Panc1 (cell line): ENCODE measurements at places on chromosomes 7 and 10.

- no peak for DNase-seq
These were observed 50.7 kb downstream of the MDFIC start for GRCh38 chr7:114972567-114972966.

GRCh38 chr7:106064771-106065574 is 47.1 kb downstream of the SYPL1 start:
- peak; percentile 81 for DNase-seq

- DNase-seq = no peak
These were observed 66.5 kb downstream of the DGKB start for GRCh38 chr7:14836006-14836405.

- no peak for DNase-seq
These were observed 24.8 kb downstream of the NPTX2 start for GRCh38 chr7:98641646-98642500.

- no peak for DNase-seq
These were observed 28.3 kb upstream of the EGR2 start for GRCh38 chr10:62844280-62845011.

- no peak for DNase-seq
These were observed 238.2 kb upstream of the GRB10 start for GRCh38 chr7:51020944-51021343.

DNA sequence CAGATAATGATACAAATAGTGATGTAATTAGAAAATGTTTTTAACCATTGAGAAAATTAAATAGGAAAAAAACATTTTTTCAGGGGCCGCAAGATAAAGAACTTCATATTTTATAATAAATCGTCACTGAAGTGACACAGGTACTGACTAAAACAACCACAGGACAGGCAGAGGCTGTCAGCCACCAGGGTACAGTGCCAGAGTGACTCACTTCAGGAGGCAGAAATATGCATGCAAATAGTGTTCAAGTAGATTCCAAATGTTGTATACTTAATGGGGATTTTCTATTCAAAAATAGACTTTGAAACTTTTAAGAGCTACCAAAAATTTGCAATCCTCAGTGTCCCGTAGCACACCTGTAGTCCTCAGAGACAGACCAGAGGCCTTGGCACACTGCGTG is 68.6 kb downstream of the FRMPD2 start:
- no peak for DNase-seq

- DNase-seq = no peak
These were observed 194.9 kb downstream of the KCNMA1 start for GRCh38 chr10:77442699-77443189.

- DNase-seq = no peak
These were observed 75.6 kb downstream of the ENTPD1 start for GRCh38 chr10:95831515-95831914.

- DNase-seq = no peak
These were observed 269.6 kb upstream of the LRGUK start for GRCh38 chr7:133857376-133858119.

GRCh38 chr7:128167791-128168666 is 73.0 kb upstream of the LEP start:
- no peak for DNase-seq

- no peak for DNase-seq
These were observed 3.5 kb downstream of the APBB1IP start for GRCh38 chr10:26441491-26442214.

- DNase-seq = peak; percentile 88
These were observed 47.6 kb upstream of the ITGB1 start for GRCh38 chr10:33005322-33006301.

- no peak for DNase-seq
These were observed 146.4 kb upstream of the TMEM106B start for GRCh38 chr7:12064586-12065127.

- no peak for DNase-seq
These were observed 60.7 kb upstream of the SLC13A1 start for GRCh38 chr7:123260428-123260960.

- DNase-seq = no peak
These were observed 17.0 kb upstream of the NUP42 start for GRCh38 chr7:23164846-23165245.

- DNase-seq = no peak
These were observed 162.1 kb downstream of the CHN2 start for GRCh38 chr7:29356631-29357030.

GRCh38 chr10:106996510-106996909 is 168.0 kb downstream of the SORCS1 start:
- DNase-seq = no peak

DNA sequence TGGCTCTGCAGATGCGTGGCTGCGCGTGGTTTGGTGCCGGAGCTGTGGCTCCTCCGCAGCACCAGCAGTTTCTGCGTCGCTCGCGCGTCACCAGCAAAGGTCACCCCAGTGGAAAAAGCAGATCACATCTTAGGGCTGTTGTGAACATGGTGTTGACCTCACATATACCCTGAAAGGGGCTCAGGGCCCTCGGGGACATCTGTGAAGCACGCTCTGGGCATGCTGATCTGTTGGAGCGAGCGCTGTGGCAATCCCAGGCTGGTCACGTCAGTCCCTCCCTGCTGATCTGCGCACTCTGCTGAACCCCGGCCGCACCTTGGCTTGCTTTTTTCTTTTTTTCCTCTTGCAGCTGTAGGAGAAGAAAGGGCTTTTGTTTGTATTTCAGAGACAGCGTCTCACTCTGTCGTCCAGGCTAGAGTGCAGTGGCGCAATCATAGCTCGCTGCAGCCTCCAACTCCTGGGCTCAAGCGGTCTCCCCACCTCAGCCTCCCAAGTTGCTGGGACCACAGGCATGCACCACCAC is 33.3 kb upstream of the AP5Z1 start:
- no peak for DNase-seq

GRCh38 chr7:128783143-128783861 is 7.7 kb upstream of the OPN1SW start:
- DNase-seq = peak; percentile 55

- no peak for DNase-seq
These were observed 618.0 kb upstream of the LRRTM3 start for GRCh38 chr10:66307826-66308225.

DNA sequence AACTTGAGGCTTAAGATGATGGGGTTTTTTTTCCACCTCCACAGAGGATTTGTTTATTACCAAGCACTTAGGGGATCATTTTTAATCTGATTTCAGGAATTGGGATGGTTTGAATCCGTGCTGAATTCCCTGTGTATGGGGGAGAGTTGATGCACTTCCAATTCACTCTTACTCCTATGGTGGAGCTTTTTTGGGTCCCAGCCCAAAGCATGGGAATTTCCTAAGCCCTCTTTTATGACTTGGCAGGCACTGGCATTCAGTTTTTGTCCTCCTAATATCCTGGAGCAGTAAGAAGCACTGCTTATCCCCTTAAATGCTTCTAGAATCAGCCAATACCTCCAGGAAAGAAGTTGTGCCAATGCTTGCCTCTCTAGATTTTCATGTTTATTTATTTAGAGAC is 78.7 kb downstream of the HYCC1 start:
- no peak for DNase-seq

DNA sequence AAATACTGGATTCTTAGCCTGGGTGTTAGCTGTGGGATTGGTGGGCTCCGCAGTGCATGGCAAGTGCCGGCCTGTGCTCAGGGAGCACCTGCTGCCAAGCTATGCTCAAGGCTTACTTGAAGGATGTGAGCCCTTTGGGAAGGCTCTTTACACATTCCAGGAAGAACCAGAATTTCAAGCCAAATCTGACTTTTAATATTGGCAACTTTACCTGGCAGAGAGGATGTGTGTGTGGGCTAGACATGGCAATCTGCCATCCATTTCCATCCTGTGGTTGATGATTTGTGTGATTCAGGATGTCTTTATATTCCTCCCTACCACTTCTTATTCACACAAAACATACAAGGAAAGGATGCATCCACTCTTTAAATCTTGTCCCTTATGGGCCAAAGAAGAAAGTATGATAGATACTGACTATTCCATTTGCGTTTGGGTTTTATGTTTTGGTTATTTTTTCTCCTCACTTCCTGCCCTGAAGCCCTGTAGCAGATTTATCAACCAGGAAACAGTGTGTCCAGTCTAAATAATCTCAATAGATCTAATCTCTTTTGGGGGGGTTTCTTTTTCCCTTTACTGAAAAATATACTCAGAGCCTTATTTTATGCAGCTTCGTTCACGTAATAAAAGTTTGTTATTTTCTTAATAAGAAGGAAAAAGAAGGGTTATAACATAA is 247.1 kb downstream of the COBL start:
- no peak for DNase-seq

- no peak for DNase-seq
These were observed 370.8 kb downstream of the PLXNA4 start for GRCh38 chr7:132205509-132205908.

- no peak for DNase-seq
These were observed 900.3 kb upstream of the SORCS1 start for GRCh38 chr10:108064746-108065260.

DNA sequence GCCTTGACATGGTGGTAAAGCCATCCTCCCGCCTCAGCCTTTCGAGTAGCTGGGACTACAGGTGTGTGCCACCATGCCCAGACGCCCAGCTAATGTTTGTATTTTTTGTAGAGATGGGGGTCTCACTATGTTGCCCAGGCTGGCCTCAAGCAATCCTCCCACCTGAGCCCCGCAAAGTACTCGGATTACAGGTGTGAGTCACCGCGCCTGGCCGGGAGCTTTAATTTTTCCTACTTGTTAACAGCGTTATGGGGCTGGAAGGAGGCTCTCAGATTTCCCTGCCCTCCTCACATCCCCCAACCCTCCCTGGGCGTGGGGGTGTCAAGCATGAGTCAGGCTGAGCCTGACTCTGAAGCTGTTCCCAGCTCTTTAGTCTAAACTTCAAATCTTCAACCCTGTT is 8.3 kb downstream of the ALKBH4 start:
- DNase-seq = no peak

GRCh38 chr7:112145206-112145605 is 61.0 kb downstream of the DOCK4 start:
- DNase-seq = no peak

GRCh38 chr7:102297487-102298218 is 11.0 kb downstream of the SH2B2 start:
- DNase-seq = no peak

DNA sequence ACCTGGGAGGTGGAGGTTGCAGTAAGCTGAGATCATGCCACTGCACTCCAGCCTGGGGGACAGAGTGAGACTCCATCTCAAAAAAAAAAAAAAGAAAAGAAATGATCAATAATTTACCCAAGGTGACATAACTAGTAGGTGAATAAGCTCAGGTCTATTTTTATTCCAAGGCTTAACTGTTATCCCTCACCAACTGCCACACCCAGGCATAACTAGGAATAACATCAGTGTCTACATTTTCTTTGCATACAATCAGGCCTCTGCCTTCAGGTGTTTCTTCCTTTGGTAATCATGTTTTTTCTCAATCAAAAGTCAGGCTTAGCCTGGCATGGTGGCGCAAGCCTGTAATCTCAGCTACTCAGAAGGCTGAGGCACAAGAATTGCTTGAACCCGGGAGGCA is 26.6 kb downstream of the CPEB3 start:
- no peak for DNase-seq

DNA sequence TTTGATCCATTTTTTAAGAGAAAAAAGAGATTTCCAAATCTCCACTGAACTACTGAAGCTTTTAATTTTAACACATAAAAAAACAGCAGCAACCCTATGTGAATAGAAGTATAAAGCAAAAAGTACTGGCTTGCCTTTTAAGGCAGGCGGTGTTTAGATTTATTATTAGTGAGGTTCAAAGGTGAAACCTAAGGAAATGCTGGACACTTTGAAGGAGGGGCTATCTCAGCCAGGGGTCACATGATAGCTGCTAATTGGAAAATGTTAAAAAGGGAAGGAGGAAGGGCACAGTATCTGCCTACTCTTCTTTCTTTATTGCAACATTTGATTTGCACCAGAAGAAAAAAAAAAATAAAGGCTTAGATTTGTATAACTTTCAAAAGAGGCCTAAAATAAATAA is 183.8 kb downstream of the SKAP2 start:
- no peak for DNase-seq

GRCh38 chr7:119720541-119720940 is 552.4 kb upstream of the KCND2 start:
- peak; percentile 2 for DNase-seq

DNA sequence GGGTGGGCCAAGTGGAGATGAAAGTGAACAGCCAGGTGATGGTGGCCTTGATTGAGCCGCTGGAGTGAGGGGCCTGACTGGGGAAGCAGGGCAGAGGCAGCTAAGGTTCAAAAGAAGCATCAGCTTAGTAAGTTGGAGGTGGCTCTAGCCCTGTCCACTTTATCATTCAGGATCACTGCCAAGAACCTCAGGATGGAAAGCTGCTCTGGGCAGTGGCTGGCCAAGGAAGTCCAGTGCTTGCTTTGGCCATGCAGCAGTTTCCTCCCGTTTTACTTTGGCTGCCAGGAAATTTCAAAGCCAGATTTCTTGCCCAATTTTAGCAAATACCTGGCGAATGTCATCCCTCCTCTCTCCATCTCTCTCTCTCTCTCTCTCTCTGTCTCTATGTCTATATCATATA is 384.9 kb downstream of the PLXNA4 start:
- DNase-seq = no peak

DNA sequence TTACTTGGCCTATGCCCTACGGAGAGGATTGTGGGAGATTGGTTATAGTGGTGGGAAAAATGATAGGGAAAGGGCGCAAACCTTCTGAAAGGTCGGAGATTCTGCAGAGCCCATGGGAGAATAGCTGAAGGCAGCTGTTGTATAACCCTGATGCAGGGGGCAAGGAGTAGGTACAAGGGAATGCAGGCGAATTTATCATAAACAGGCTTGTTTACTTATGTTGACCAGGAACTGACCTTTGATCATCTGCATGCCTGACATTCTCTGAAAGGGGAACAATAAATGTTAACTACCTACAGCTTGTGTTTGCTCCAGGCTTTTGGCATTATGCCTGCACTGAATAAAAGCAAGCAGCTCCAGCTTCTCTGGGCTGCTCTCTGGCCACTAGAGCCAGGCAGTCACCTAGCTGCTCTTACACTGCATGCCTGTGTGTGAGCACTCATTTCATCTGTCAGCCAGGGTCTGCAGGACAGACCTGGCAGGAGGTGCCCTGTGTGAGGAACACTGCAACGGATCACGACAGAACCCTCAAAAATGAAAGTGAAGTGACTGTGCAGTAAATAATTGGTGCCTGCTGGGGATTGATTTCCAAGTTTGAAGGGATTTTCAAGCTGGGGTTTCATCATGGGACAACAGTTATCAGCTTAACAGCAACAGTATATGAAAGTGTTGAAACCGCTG is 31.1 kb upstream of the ABCA13 start:
- no peak for DNase-seq

DNA sequence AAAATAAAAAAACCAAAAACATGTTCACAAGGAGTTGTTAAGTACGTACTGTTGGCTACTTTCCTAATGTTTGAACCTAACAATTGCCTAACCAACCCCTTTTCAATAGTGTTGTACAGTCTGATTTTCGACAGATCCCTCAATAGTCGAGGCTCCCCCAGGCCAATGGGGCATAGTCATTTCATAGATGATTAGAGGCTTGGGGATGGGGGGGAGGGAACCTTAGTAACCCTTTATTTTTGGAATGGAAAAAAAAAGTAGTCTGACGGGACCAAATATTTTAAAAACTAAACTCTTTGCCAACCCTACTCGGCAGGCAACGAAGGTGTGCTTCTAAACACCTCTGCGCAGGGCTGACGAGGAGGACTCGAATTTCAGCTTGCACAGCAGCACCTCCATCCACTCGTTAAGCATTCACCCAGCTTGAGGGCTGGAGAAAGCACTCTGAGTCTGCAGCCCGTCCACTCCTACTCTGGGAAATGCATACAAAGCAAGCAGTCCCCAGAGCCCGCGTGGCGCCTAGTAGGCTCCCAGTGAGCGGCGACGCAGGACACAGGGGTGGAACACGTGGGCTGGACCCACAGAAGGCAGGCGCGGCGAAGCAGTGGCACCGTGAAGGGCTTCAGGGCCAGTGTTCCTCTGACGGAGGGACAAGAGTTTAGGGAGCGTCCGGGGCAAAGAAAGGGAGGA is 899 bp downstream of the PUS7 start:
- DNase-seq = no peak
